ENCODE measurements at places on chromosomes 7 and 10.

DNA sequence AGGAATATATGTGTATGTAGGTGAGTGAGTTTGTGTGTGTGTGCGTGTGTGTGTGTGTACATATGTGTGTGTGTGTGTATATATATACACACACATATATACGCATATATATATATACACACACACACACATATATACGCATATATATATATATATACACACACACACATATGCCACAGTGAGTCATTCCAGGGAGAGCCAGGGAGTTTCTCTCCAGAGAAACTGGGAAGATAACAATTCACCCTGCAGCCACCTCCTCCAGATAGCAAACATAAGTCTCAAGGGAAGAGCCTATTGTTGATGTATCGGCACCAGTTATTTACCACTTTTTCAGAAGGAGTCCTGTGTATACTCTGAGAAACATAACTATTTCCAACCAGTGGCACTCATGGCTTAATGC is 102.3 kb upstream of the STK17A start:
- no peak for DNase-seq

- no peak for DNase-seq
Measured at GRCh38 chr7:123580406-123581161, 21.0 kb upstream of the ASB15 start.

DNA sequence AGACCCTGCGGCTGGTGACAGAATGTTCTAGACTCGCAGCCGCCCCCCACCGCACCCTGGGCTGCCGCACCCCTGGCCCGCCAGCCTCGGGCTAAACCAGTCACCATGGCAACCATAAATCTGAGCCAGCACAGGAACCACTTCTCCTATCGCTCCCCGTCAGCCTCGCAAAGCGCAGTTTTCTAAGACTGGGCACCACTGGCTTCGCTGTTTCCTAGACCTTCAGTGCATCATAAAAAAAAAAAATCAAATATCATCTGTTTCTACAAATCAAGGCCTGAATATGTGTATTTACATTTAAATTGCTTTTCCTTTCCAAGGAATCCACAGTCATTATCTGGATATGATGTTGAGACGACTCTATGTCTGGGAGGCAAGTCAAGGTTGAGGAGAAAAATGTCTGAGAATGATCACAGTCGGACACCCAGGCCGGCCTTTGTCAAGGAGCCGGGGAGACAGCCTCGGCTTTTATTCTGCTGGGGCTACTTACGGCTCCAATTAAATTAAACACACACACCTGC is 99.9 kb downstream of the PTPRN2 start:
- no peak for DNase-seq

DNA sequence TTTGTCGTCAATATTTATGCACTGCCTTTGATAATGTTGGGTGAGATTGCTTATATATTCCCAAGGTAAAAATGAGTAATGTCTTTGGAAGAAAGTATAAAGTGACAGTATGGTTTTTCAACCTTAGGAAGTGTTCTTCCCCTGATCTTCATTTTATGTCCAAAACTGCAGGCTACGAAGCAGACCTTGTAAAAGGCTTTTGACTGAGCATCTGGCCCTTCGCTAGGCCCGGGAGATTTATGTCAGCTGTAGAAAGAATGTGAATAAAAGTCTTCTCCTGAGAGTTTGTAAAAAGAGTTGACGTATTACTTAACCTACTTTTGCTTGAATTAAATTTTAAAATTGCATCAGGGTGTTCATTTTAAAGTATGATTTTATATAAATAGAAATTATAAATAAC is 116.8 kb downstream of the CPED1 start:
- no peak for DNase-seq

DNA sequence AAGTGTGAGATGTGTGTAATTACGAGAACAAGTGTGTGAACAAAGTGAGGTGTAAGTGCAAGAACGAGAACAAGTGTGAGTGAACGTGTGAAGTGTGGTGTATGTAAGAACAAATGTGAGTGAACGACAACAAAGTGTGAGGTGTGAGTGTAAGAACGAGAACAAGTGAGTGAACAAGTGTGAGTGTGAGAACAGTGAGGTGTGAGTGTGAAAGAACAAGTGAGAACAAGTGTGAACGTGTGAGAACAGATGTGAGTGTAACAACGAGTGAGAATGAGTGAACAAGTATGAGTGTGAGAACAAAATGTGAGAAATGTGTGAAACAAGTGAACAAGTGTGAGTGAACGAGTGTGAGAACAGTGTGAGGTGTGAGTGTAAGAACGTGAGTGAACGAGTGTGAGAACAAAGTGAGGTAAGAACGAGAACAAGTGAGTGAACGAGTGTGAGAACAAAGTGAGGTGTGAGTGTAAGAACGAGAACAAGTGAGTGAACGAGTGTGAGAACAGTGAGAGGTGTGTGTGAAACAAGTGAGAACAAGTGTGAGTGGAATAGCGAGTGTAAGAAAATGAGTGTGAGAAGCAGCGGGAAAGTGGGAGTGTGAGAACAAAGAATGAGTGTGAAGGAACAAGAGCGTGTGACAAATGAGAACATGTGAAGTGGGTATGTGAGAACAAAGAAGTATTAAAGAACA is 47.2 kb downstream of the ESYT2 start:
- DNase-seq: no peak

GRCh38 chr7:102917436-102918353 is 4.9 kb downstream of the LRRC17 start:
- no peak for DNase-seq

- DNase-seq: no peak
Measured at GRCh38 chr7:86091369-86091768, 552.3 kb upstream of the GRM3 start.

GRCh38 chr7:134004829-134005505 is 122.2 kb upstream of the LRGUK start:
- no peak for DNase-seq

GRCh38 chr10:48400129-48400849 is 93.8 kb downstream of the MAPK8 start:
- no peak for DNase-seq

DNA sequence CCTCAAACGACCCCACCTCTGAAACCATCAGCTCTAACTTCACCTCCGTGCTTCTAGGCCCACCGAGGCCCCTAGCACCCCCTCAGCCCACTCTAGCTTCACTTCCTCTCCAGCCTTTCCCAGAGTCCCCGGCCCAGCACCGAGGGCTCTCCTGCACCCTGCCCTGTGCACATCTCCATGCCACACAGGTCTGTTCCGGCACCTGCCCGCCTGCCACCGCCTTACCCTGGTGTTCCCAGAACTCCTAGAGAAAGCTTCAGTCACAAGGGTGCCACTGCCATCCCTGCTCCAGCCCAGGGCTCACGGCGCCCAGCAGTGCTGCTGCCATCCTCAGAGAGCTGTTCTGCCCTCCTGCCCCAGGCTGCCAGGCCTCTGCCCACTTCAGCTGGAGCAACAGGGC is 61.3 kb upstream of the INSIG1 start:
- DNase-seq: no peak

DNA sequence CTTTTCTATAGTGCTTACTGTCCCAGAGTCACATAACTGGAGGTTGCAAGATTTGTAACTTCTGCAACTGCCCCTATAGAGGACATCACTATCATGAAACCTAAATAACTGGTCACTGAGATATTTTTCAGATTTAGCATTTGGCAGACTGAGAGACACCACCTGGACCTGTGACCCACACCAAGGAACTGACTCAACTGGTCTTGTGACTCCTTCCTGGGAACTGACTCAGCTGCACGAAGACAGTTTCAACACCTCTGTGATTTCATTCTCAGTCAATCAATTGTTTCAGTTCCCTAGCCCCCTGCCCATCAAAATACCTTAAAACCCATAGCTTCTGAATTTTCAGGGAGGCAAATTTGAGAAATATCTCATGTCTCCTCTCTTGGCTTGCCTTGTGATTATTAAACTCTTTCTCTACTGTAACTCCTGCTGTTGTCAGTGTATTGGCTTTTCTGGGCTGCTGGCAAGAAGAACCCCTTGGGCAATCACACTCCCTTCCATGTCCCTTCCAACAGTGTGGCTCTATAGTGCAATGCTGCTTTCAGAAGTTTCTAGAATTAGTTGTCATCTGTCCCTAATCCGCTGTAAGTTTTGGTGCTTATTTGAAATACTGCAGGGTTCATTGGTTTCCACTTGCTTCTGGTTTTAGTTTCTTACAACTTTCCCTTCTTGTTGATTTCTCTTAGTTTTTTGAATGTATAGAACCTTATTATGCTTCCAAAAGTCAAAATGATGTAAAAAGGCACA is 127.8 kb upstream of the ADCY1 start:
- DNase-seq: no peak

DNA sequence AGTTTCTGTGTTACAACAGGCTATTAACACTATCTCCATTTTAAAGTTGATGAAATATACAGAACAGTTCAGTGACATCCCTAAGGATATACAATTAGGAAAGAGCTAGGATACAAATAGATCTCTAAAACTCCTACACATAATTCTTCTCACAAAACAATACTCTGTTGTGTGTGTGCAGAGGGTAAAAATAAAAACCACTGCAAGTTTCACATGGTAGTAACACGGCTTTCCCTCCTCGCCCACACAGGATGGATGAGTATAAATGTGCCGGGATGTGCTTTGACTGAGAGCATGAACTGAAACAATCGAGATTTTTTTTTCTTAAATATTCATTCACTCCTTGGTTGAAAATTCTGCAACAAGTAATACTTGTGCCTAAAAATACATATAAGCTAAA is 131.5 kb upstream of the C1QL3 start:
- DNase-seq: no peak

GRCh38 chr10:110972231-110973134 is 53.1 kb downstream of the SHOC2 start:
- DNase-seq: no peak

DNA sequence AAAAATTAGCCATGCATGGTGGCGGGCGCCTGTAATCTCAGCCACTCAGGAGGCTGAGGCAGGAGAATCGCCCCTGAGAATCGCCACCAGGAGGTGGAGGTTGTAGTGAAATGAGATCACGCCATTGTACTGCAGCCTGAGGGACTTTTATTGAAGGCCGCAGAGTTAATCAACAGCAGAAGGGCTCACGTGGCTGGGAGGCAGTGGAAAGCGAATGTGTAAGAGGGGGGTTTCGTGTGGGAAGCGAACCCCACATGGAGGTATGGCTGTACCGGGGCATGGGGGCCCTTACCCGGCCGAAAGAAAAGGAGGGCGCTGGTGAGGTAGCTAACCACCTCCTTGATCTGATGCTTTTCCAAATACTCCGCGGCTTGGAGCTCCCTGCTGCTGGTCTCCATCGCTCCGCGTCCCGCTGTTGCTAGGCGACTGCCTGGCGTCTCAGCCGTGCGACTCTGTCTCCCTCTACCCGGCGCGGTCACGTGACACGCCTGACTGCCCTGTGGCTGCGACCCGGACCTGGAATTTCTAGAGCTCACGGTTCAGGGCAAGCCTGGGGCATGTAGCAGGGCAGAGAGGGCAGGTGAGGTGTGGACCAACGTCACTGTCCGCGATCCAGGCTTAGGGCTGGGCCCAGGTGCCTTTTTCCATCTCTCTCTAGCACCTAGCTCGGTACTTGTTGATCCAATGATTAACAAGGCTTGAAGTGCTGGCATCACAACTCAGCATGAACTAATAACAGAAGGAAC is at the start of gene EFCAB10:
Gene EFCAB10 (minus strand): TSS at position 428 of the 746 bp plus-strand sequence. CDS start 30 bp downstream, at position 398.
- peak; percentile 4 for DNase-seq

DNA sequence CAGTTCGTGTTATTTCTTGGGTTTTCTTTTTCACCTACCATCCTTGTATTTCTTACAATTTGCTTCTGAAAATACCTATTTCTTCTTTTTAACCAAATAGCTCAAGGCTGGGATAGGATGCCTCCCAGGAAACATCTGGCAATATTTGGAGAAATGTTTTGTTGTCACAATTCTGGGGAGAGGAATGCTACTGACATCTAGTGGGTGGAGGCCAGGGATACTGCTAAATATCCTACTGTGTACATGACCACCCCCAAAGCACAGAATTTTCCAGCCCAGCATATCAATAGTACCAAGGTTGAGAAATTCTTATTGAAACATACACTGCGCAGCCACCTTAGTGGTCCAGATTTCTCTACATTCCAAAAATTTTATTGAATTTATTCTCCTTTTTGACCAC is 55.5 kb downstream of the CNTNAP2 start:
- no peak for DNase-seq

DNA sequence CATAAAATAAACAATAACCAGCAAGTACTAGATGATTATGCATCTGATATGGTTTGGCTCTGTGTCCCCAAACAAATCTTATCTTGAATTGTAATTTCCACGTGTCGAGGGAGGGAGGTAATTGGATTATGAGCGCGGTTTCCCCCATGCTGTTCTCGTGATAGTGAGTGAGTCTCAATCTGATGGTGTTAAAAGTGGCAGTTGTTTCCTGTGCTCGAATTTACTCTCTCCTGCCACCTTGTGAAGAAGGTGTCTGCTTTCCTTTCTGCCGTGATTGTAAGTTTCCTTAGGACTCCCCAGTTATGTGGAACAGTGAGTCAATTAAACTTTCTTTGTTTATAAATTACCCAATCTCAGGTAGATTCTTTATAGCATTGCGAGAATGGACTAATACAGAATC is 15.1 kb downstream of the CNTNAP2 start:
- DNase-seq: no peak

GRCh38 chr7:23016345-23017253 is 2.7 kb upstream of the HYCC1 start:
- no peak for DNase-seq
